Activated CD4-positive, alpha-beta T cell treated with anti-CD3 and anti-CD28 coated beads, Interleukin-2, amount 10 ng/mL, durations not matched to agents 24 days and 14 days (primary cell): ENCODE measurements at places on chromosomes 12 and 14. TPM values are rescaled to one million over a fixed set of nuclear protein-coding genes. Genes with fewer than 3 reads are reported as not detected.

- peaks cover 1% of the 10 kb centered on the region for H3K36me3 ChIP-seq
- H3K27me3 ChIP-seq: peaks cover 83% of the 10 kb centered on the region
- no peak overlapping the region for H3K4me3 ChIP-seq
- peak; percentile 63 for DNase-seq
Measured at GRCh38 chr12:53951577-53952334, 2.9 kb upstream of the HOXC12 start.

- peaks cover 6% of the 10 kb centered on the region for H3K4me1 ChIP-seq
- no peak for DNase-seq
- no peaks in the 10 kb centered on the region for H3K36me3 ChIP-seq
- H3K27me3 ChIP-seq: peaks cover 25% of the 10 kb centered on the region
- no peak overlapping the region for H3K27ac ChIP-seq
Measured at GRCh38 chr14:74605531-74606223, 6.4 kb downstream of the LTBP2 start.

- H3K36me3 ChIP-seq: no peaks in the 10 kb centered on the region
- no peak for DNase-seq
- no peak overlapping the region for H3K27ac ChIP-seq
- no peaks in the 10 kb centered on the region for H3K27me3 ChIP-seq
- no peak overlapping the region for H3K4me3 ChIP-seq
Measured at GRCh38 chr12:33734871-33735270, 287.4 kb upstream of the ALG10 start.

DNA sequence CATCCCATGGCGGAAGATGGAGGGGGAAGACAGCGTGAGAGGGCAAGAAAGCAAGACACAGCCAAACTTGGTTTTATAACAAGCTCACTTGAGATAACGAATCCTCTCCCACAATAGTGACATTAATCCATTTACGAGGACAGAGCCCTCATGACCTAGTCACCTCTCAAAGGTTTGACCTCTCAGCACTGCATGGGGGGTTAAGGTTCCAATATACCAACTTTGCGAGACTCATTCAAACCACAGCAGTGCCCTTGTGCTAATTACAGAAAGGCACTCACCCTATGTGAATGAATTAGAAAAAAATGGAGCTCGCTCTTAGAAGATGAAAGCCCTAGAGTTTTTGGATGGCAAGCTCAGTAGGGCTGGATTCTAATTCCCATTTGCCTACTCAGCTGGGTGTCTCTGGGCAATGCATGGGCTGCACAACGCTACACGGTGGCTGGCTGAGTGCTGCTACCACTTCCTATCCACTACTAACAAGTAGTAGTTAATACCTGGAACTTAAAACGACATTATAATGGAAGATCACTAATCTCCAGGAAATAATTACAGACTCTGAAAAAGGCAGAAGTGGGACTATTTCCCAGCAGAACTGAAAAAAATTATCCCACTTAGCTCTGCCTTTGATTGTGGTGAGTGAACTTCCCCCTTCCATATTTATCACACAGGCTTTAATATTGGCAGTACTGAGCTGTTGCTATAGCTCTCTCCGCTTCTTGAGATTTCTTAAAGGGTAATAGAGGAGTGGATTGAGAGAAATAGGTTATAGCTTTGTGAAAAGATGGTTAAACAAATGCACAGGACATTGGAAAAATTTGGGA, 27.5 kb downstream of the TESPA1 start:
- H3K4me3 ChIP-seq: peak overlapping the region; percentile 74
- DNase-seq: no peak
- H3K27me3 ChIP-seq: no peaks in the 10 kb centered on the region

DNA sequence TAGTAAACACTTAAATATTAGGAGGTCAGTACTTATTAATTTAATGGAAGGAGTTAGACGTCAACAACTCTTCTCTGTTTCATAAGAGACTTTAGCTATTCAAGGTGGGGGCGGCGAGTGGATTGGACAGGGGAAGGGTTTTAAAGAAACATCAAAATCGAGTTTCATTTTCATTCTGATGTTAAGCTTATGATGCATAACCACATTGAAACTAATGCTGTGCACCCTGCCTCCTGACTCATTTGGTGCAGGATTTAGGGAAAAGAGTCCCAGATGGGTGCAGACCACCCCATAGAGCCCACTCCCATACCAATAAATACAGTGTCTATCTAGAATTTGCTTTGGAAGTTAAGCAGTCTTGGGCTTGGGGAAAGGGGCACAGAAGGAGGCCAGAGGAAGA, 7.4 kb downstream of the ZBTB39 start:
- H3K27me3 ChIP-seq: no peaks in the 10 kb centered on the region
- DNase-seq: peak; percentile 82
- H3K36me3 ChIP-seq: peaks cover 38% of the 10 kb centered on the region
- peaks cover 41% of the 10 kb centered on the region for H3K4me1 ChIP-seq
- H3K4me3 ChIP-seq: peak overlapping the region; percentile 35
- peak overlapping the region; percentile 73 for H3K27ac ChIP-seq

DNA sequence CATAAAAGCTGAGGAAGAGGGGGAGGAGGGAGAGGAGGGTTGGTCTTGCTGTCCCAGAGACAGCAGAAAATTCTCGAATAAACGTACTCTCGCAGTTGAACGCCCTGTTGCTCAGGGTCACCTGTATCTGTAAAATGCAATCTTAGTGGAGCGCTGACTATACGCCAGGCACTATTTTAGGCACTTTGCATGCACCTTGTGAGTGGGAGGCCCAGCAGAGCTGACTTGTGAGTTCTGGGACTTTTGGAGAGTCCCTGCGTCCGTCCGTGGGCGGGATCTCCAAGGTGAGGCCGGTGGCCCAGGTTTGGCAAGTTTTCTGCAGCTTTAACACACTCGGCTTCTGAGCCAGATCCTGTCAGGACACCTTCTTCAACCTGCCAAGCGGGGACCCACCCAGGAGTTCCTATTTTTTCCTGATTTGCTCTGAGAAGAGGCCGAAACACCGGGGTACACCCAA, 32.5 kb upstream of the PLEKHG6 start:
- H3K4me1 ChIP-seq: peaks cover 20% of the 10 kb centered on the region
- no peaks in the 10 kb centered on the region for H3K36me3 ChIP-seq
- H3K4me3 ChIP-seq: peak overlapping the region; percentile 87

DNA sequence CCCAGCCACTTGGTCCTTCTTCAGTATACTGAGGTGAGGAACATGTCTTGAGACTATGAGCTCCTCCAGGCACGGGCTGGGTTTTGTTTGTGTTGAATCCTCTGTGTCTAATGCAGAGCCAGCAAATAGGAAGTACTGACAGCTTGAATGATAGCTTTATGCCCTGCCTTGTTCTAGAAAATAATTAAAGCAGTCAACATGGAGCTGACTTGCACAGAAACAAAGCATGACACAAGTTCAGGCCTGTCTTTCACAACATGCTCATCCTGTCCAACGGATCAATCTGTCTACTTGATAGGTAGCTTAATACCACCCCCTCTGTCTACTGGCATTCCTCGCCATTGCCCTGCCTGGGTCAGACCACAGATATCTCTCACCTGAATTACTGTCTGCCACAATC, 140.9 kb downstream of the ESRRB start:
- H3K27me3 ChIP-seq: peaks cover 8% of the 10 kb centered on the region
- no peaks in the 10 kb centered on the region for H3K4me1 ChIP-seq
- no peak overlapping the region for H3K27ac ChIP-seq
- H3K36me3 ChIP-seq: no peaks in the 10 kb centered on the region
- H3K4me3 ChIP-seq: no peak overlapping the region

DNA sequence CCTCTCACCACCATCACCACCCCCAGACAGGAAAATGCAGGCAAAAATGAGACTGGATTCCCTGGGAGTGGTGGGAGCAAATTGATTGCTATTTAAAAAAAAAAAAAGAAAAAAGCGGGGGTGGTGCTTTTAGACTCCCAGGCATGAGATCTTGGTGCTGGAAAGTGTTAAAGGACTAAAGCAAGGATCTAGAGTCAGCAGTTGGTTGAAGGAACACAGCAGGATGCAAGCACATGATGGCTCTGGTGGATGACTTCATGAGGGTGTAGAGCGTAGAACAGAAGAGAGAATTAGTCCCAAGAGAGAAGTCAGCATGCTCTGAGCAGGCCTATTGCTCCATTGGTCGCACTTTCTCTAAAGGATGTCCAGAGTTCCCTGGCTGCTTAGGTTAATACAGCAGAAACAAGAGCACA, 183.8 kb upstream of the HMGA2 start:
- no peak for DNase-seq
- H3K27me3 ChIP-seq: peaks cover 2% of the 10 kb centered on the region
- H3K27ac ChIP-seq: no peak overlapping the region
- no peak overlapping the region for H3K4me3 ChIP-seq

KRT72 gene
- 0.09 TPM in 1 of 2 replicates, not detected in the other for total RNA-seq

IL31 gene
- 2.5 TPM in 2 replicates for total RNA-seq

RDH16 gene
- 0.38 and 0.42 TPM in 2 replicates for total RNA-seq
